Stimulated activated CD4-positive, alpha-beta T cell treated with anti-CD3 and anti-CD28 coated beads, TNF-alpha, amount 100 ng/mL, for 1 hour (primary cell): ENCODE measurements at places on chromosomes 2 and 18.

DNA sequence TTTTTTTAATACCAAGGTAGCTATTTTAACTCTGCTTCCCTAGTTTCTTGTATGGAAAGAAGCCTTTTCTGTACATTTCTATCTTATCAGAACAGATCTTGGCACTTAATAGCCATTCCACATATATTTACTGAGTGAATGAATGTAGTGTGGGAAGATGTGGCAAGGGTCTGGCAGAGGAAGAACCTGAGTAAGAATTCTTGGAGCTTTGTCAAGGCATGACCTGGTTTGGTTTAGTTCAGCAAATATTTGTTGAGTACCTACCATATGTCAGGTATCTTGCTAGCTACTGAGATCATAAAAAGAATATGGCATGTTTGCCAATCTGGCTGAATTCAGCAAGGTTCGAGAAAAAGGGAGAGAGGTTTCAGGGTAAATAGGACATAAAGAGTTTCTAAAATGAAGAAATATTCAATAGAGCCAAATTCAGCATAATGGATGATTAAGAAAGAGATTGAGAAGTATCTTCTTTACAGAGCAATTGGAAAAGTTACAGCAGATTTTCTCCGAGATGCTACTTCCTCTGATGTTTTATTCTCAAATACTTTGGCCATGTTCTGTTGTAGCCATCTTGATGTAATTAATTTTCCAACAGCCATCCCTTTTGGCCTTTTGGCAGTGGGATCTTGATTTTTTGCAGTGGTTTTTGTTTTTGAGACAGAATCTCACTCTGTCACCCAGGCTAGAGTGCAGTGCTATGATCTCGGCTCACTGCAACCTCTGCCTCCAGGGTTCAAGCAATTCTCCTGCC lies 21.7 kb upstream of the MEP1B start:
- no peak for DNase-seq

DNA sequence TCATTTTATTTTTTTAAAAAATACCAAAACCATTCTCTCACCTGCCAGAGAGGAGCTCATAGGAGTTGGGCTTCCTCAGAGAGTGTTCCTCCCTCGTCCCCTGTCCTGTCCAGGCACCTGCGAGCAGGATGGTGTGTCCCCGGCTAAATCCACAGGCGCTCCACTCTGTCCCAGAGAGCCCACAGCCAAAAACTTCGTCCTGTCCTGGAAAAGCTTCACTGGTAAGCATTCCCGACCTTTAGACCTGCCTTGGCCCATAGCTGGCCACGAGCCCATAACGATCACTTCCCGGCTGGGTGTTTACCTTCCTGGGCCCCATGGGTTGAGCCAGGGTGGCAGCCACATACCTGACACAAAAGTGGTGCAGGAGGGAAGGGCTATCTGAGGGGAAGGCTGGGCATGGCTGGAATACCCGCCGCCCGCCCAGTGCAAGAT lies at the start of gene NGEF:
Gene NGEF, minus strand, starts transcription at position 230 of the 435 bp plus-strand sequence. CDS start 38,366 bp downstream, outside the sequence.
- DNase-seq, result no peak

DNA sequence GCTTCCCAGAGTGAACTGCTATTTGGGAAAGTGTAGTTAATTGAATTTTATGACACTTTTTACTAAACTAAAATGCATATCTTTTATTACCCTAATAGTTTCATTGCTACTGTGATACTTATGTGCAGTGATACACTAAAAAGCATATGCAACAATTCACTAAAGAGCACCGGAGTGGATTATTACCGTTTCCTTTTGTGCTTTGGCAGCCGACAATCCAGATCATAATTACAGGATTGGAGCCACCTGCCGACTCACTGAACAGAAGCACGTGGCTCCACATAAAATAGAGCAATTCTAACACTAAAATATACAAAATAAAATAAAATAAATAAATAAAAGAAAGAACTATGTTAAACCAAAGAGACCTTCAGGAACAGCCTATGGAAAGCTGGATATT lies 583.4 kb downstream of the NRXN1 start:
- DNase-seq, result no peak

DNA sequence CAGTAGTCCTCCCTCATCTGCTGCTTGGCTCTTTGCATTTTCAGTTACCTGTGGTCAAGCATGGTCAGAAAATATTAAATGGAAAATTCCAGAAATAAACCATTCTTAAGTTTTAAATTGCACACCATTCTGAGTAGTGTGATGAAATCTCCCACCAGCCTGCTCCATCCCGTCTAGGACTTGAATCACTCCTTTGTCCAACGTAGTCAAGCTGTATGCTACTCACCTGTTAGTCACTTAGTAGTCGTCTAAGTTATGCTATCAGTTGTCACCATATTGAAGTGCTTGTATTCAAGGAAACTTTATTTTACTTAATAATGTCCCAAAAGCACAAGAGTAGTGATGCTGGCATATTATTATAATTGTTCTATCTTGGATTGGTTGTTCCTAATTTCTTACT lies 172.5 kb downstream of the FIGN start:
- DNase-seq, result no peak

- no peak for DNase-seq
Observed at GRCh38 chr2:240234503-240234951, 94.1 kb upstream of the OTOS start.

DNA sequence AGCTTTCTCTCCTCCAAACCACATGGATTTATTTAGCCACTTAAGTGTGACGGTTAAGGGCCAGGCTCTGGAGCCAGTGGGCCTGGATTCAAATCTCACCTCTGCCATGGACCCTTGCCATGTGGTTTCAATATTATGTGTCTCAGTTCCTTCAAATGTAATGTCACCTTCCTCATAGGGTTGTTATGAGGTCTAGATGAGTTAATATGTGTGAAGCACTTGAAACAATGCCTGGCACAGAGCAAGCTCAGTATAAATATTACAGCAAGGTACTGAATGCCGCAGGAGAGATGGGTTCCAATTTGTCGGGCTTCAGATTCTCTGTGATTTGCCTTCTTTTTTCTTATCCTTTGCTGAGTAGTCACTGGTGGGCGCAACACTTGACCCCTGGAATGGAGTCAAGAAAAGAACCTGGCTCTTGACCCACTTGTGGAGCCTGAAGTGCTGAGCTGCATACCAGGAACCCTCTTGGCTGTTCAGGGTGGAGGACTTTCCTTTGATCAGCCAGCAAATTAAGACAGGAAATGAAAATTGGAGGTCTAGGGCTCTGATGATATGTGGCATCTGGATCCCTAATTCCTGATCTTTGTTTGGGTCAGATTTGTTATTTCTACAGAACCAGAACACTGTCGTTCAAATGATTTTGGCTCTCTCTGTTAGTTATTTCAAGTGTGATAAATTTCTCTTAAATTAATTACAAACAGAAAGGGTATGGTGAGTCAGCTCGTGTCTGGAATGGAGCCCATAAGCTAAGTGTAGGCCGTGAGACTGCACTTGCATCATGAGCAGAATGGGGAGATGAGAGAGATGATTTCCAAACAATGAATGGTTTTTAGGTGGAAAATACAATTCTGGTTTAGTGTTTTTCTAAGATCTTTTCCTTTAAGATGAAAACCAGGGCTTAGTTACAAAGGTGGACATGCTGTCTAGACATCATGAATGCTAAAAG lies 293.0 kb downstream of the KCNS3 start:
- DNase-seq, result no peak

- DNase-seq, result no peak
Observed at GRCh38 chr2:36245651-36246050, 109.9 kb upstream of the CRIM1 start.

GRCh38 chr2:233107831-233108300 lies 47.7 kb downstream of the INPP5D start:
- DNase-seq, result no peak

GRCh38 chr2:241025639-241026038 lies 27.2 kb downstream of the SNED1 start:
- no peak for DNase-seq

DNA sequence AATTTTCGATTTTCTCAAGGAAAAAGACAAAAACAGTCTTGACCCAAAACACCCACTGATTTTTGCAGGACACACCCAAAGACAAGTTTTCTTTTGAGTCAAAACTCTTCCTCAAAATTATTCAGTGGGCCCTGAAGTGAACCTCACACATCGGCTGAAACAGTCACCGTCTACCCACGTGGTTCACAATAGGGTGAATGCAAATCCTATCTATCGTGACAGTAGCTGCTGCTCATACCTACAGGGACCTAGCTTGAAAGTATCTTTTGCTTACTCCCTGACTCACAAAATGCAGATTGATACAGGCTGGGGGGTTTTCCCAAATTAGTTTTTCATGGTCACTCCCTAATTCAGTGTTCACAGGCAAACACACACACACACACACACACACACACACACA lies 10.7 kb upstream of the CD226 start:
- DNase-seq, result no peak

GRCh38 chr2:219273937-219274336 lies 5.2 kb upstream of the DNAJB2 start:
- no peak for DNase-seq
